ENCODE measurements at places on chromosomes 4 and X.
A peak's percentile ranks its signal among the peaks of the same experiment; 100 is the strongest.

GRCh38 chr4:148435654-148436406, 6.4 kb downstream of the NR3C2 start:
- no peak for DNase-seq

DNA sequence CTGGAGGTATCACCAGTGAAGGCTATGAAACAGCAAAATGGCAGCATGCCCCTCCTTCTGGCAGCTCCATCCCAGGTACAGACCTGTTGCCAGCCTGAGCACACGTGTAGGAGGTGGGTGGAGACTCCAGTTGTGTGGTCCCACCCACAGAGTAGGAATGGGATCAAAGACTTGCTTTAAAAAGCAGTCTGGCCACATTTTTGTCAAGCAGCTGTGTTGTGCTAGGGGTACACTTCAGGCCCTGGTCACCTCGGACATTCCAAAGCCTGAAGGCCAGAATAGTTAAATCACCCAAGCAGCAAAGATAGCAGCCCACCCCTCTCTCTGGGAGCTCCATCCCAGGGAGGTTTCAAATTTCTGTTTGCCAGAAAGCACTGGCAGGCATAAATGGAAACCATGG, 20.3 kb upstream of the AMBN start:
- no peak for DNase-seq

GRCh38 chr4:76989391-76990061, 40.0 kb downstream of the SEPTIN11 start:
- no peak for DNase-seq

- peak; percentile 62 for DNase-seq
Observed at GRCh38 chr4:177117256-177117655, 192.4 kb upstream of the NEIL3 start.

GRCh38 chr4:76626686-76627465, 191.8 kb downstream of the SHROOM3 start:
- DNase-seq = no peak

DNA sequence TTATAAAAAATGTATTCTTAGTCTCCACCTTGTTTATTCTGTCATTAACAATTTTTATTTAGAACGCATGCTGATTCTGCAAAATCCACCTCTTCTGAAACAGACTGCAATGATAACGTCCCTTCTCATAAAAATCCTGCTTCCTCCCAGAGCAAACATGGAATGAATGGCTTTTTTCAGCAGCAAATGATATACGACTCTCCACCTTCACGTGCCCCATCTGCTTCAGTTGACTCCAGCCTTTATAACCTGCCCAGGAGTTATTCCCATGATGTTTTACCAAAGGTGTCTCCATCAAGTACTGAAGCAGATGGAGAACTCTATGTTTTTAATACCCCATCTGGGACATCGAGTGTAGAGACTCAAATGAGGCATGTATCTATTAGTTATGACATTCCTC, 75.6 kb upstream of the SMARCA5 start:
- no peak for DNase-seq

GRCh38 chr4:39505581-39505980, 21.7 kb downstream of the UGDH start:
- DNase-seq = no peak

DNA sequence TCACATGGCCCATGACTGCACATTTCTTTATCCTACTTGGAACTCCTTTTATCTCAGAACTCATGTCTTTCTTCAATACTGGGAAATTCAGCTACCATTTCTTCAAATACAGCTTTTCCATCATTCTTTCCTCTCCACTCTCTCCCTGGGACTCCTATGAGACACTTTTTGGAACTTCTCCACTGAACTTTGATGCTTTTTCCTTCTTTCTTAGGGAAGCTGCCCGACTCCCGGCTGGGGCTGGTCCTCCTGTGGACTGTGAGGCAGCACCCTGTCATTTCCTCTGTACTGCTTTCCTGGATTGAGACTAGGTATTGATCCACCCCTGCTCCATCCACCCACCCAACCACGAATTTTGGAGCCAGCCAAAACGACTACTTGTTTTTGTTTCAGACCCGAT, 40.0 kb downstream of the ZFYVE28 start:
- no peak for DNase-seq

- DNase-seq = peak; percentile 77
Observed at GRCh38 chr4:122716825-122717448, 15.6 kb upstream of the BBS12 start.

GRCh38 chr4:99855678-99856077, 38.5 kb downstream of the LAMTOR3 start:
- DNase-seq = no peak

DNA sequence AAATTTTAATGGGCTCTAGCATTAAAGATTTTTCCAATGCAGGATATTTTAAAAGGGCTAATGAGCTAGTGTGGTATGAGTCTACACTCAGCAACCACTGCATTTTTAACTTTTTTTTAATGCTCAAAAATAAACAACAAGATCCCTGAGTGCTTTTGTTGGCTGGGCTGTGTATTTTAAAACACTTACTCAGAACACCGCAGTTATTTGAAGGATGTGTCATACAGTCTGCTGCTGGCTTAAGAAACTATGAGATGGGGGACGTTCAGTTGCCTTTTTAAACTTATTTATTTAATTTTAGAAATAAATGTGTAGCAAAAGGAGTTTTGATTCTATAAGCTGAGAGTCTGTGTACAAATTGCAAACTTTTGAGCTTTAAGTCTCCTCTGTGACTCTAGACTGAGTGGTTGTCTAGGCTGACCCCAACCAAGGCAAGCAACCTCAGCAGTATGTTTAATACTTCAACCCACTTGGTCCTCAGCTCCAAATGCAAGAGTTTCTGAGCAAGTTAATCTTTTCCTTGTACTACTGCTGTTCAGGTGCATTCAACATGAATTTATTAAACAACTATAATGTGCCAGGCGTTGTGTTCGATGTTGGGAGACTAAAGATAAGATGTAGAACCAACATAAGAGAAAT, 278.6 kb upstream of the DIPK2B start:
- no peak for DNase-seq

DNA sequence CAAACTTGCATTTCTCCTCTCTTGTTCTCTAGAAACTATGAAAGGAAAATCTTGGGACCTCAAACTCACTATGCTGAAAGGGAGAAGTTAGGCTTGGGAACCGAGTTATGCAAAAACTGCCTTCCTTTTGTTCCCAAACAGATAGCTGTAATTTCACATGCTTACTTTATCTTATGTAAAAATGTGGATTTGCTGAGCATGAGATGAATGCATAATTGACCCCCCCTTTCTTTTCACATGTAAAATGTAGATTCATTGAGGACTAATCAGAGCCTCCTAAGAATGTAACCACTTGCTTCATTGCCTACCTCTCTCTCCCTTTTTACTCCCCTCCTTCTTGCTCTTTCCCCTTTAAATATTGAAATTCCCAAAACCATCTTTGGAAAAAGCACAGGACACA, 18.0 kb downstream of the TBC1D9 start:
- DNase-seq = no peak

All from neural progenitor cell (in vitro differentiated cells).